Sciatic nerve (tissue), 2 donors: ENCODE measurements at places on chromosomes 5 and 9. TPM values are rescaled to one million over a fixed set of nuclear protein-coding genes. Genes with fewer than 3 reads are reported as not detected.

DNA sequence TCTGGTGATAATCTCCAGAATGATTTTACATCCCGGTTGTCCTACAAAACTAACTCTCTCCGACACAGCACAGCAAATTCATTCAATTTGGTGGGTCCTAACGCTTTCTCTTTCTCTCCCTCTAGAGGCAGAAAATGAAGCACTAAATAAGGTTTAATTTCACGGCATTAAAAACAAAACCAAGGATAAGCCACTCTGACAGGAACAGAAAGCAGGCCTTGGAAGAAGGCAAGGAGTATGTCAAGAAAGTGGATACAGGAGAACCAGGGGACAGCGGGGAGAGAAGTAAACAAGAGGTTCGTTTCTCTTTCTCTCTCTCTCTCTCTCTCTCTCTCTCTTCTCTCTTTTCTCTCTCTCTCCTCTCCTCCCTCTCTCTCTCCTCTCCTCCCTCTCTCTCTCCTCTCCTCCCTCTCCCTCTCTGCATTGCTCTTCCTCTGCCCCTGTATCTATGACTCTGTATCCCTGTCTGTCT lies 49.8 kb downstream of the EBF1 start:
- DNase-seq, result no peak

DNA sequence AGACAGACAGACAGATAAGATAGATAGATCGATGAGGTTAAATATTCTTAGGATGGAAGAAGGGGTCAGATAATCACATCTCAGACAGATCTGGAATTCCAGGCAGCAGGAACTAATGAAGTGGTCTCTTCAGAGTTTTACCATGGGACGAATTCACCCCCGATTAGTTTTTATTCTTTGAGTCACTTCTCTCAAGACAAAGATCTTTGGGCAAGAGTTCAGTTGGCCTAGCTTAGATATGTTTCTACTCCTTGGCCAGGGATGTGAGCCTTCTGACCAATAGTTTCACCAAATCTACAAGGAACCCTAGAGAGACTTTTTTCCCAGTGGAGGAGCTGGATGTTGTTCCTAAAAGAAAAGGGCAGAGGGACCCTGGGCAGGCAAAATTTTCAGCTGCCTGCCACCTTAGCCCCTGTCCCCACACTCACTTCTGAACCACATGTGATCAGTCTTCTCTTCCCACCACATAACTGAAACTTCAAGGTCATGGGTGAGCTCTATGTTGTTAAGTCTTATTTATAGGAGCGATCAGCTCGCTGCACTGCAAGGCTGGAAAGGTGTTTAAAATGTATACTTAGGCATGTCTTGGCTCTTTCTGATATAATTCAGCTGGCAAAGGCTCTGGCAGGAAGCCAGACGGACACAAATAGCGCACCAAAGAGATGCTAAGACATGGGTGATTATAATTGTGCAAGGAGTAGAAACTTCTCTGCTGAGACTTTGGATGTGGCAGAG lies 132.9 kb downstream of the PALM2AKAP2 start:
- no peak for DNase-seq

The CCDC192 gene
- 1.2 TPM for total RNA-seq

GRCh38 chr5:146395193-146395592 lies 51.9 kb upstream of the TCERG1 start:
- DNase-seq, result no peak

The PTAR1 gene
- 63.4 TPM for total RNA-seq

GRCh38 chr5:158807946-158808345 lies 291.8 kb downstream of the EBF1 start:
- DNase-seq, result no peak

The GNA14 gene
- 8.0 TPM for total RNA-seq

DNA sequence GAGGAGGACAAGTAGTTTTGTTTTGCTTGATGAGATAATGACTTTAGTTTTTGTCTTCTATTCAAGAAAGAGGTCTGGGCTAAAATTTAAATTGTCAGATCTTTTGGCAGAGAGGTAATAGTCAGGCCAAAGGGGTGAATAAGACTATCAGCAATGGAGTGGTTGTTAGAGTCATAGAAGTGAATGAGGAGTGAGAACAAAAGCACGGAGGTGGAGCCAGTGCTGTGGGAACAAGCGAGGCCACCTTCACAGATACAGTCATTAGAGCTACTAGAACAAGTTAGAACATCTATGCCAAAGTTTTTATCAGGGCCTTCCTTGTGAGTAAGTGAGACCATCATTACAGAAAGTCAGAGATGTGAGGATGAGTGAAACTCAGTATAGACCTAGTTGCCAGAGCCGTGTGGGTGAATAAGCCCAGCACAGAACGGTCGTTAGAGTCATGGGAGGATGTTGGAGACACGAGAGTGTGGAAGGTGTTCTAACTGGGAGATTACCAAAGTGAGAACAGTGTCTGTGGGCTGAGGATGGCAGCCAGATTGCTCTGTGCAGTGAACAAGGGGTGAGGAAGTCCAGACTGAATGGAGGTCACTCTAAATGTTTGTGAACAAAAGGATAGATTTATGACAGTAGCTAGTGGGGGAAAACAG lies 135.1 kb downstream of the RPS23 start:
- no peak for DNase-seq

DNA sequence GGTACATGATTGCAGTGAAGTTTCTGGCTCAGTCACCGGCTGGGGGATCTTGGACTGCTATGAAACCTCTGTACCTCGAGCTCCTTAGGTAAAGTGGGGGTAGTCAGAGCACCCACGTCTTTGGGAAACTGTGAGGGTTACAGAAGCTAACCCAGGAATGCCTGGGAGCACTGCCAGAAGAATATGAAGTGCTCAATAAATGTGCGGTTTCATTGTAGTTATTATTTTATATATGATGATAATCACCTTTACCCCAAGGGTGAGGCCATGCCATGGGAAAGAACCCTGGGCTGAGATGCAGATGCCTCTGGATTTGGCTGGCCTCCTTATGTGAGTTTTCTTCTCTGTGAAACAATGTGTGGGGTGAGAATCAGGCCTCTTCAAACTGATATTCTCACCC lies 3.7 kb downstream of the NPR3 start:
- no peak for DNase-seq

The SIL1 gene
- total RNA-seq, result 54.7 TPM

- DNase-seq, result no peak
These were observed 155.8 kb downstream of the DEPDC1B start for GRCh38 chr5:60544142-60544541.

DNA sequence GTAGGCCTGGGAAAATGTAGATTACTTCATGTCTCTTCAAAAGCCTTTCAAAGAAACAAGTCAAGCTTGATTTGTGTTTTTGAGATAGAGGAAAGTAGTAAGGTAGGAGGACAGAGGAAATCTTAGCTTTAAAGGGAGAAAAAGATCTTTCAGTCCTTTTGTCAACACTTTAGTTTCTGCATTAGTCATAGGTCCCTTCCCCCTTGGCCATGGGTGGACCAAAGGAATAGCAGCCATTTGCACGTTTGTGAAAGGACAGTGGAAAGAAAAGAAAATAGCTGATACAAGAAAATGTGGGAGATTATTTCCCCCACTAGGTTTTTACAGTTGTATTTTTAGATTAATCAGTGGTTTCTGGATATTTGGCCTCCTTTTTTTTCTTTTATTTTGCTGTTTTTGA lies 121.9 kb upstream of the GRHPR start:
- no peak for DNase-seq

DNA sequence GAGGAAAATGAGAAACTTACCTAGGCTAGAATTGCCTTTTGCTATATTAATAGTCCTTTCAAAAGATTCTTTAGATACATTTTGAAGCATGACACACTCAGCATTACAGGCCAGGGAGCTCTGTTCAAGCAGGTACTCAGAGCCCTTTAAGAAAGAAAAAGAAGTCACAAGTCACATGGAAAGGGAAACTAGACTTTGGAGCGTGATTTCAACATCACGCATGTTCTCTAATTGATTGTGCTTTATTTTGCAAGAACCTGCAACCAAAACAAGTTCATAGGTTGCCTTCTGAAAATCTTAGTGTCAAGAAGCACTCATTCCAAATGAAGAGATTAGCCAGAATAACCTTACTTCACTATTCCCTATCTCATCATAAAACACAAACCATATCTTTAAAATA lies 103.8 kb downstream of the MPDZ start:
- no peak for DNase-seq

GRCh38 chr5:151463137-151464029 lies 16.0 kb downstream of the SLC36A1 start:
- no peak for DNase-seq

The FOXD4L3 gene
- not detected for total RNA-seq

- no peak for DNase-seq
These were observed 85.5 kb downstream of the TEK start for GRCh38 chr9:27194401-27195091.

The NREP gene
- 28.6 TPM for total RNA-seq

DNA sequence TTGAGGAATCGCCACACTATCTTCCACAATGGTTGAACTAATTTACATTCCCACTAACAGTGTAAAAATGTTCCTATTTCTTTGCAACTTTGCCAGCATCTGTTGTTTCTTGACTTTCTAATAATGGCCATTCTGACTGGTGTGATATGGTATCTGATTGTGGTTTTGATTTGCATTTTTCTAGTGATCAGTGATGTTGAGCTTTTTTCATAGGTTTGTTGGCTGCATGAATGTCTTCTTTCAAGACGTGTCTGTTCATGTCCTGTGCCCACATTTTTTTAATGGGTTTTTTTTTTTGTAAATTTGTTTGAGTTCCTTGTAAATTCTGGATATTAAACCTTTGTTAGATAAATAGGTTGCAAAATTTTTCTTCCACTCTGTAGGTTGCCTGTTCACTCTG lies 615.9 kb downstream of the SEMA5A start:
- DNase-seq, result no peak

The MAPK9 gene
- 34.4 TPM for total RNA-seq

DNA sequence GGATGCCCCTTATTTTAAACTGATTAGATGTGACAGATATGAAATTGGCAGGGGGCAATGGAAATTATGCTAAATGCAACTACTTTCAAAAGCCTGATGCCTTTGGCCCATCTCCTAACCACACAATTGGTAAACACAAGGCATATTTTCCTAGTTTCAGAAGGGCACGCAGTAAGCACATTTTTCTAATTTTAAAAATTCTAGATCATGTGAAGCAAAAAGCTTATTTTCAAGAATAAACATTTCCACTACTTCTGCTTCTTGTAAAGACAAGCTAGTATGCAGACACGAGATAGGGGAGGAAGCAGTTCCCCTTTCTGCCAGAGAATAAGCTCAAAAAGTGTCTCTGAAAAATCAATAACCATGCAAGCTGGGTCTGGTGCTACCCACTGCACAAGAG lies 67.7 kb downstream of the ABCA1 start:
- DNase-seq, result no peak

- DNase-seq, result no peak
These were observed 55.9 kb upstream of the MYO10 start for GRCh38 chr5:16992006-16992405.

The TRIM14 gene
- 12.6 TPM for total RNA-seq

The PFN3 gene
- not detected for total RNA-seq

- DNase-seq, result no peak
These were observed 36.4 kb upstream of the UBQLN1 start for GRCh38 chr9:83744206-83744605.

GRCh38 chr9:87290241-87291052 lies 207.2 kb upstream of the DAPK1 start:
- no peak for DNase-seq

GRCh38 chr9:90365666-90366065 lies 277.0 kb downstream of the DIRAS2 start:
- DNase-seq, result no peak

GRCh38 chr9:91420501-91421127 lies 3.0 kb downstream of the NFIL3 start:
- no peak for DNase-seq

The PSMB7 gene
- 87.6 TPM for total RNA-seq

The TMEM174 gene
- total RNA-seq, result not detected

DNA sequence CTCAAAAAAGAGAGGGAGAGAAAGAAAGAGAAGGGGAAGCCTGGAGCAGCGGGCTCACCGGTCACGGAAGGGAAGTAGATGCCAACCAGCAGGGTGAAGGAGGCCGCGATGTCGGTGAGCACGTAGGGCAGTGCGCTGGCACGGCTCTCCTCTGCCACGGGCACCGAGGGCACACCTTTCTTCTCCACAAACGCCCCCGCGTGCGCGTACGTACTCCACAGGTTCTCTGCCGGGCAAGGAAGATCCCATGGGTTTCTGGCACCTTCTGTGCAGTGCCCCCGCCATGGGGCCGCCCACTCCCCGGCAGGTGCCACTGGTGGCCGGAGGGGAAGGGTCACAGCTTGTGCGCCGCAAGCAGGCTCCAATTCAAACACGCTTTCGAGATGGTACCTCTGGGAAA lies 30.3 kb downstream of the SLC12A7 start:
- DNase-seq, result no peak

The PCDHGA11 gene
- 7.8 TPM for total RNA-seq

The MARCHF11 gene
- not detected for total RNA-seq

- no peak for DNase-seq
These were observed 131.6 kb downstream of the GABRB2 start for GRCh38 chr5:161414896-161415295.

DNA sequence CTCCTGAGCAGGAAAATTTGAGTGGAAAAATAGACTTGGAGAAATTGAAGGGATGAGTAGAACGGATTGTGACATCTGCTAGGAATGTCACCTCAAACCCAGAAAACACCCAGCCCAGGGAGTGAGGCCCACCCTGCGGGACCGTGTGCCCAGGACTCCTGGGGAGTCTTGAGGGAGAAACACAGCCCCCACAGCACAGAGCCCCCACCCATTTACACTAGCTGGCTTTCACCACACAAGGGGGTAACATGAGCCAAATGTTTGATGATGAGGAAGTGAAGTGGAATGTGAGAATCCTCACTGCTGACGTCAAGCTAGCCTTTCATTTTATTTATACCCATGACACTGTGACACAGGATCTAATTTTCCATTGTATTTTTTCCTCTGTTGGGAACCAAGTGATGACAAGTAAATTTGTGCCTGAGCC lies 42.8 kb upstream of the PDE8B start:
- DNase-seq, result no peak

DNA sequence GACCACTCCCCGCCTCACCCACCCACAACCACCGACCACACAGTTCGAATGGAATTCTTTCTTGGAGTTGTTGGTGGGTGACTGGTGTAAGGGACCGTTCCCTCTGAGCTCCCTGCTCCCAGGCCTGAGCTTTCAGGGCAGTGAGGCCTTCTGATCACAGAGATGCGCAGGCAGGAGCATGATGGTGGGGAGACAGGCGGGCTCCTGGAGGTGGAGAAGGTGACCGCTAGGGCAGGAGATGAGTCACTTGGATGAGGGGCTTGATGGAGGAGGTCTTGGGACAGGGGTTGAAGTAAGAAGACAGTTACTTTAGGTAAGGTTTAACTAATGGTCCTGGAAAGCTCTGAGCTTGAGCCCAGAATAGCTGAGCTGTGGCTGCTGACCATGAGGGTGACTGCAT lies 88.5 kb downstream of the HSPA4 start:
- DNase-seq, result no peak

- no peak for DNase-seq
These were observed 469.3 kb downstream of the SPATA31D1 start for GRCh38 chr9:82457891-82458290.

DNA sequence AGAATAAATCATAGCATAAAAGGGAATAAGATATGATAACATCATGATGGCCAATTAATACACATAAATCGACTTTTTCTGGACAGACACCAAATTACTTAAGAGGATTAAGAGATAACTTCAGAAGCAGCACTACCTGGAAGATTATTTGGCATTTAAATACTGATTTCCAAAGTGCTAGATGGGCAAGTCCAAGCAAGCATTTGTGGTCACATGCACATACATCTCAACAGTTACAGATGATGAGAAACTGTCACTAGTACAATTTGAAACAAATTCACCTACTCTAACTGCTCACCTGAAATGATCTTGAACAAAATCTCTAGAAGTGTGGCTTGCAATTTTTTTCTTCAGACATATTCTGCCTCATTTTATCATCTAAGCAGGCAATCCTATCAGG lies 26.8 kb upstream of the RASGEF1C start:
- no peak for DNase-seq

The KLF4 gene
- 63.8 TPM for total RNA-seq
